Calu3 (cell line): ENCODE measurements at places on chromosomes 7 and 10. TPM values are rescaled to one million over a fixed set of nuclear protein-coding genes. Genes with fewer than 3 reads are reported as not detected.
A peak's percentile ranks its signal among the peaks of the same experiment; 100 is the strongest.

Gene PLXNA4
- total RNA-seq: 0.24 TPM in 1 of 2 replicates, not detected in the other

DNA sequence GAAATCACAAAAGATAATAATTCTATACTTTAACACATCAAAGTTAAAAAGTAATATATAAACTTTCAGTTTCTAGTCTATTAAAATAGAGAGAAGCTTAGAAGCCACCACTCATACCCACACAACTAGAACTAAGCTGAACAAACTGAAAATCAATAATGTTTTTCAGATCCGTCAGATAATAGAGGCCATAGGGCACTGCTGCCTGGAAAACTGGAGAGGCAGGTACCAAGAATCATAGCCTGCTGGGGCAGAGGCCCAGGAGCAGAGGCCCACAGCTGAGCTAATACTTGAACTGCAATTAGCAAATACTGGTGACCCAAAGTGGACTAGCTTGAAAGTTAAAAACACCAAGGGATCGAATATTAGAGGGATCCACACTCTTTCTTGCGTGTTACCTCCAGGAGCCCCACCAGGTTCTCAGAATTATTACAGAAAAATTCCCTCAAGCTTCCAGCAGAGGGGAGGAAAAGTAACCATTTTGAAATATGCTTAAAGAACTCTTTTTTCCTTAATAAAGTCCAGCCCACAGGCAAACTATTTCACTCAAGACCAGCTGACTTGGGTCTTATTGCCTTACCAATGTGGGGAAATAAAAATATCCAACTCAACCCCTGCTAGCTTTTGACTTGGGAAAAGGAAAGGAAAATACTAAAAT, 774.1 kb upstream of the IGFBP3 start:
- DNase-seq: peak; percentile 86

DNA sequence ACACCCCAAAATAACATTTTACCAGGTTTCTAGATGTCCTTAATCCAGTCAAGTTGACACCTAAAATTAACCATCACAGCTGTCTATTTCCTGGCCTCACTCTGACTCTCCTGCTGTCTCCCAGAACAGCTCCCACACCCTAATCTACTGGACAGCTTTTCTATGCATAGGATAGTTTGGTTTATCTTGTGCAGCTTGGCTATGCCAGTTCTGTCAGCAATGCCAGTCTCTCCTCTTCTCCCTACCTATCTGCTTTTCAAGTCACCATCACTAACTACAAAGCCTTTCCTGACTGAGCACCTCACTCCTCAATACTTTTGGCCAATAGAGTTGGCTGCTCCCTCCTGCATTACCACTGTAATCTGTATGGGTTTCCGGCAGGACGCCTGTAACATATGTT, 5.0 kb downstream of the NCOA4 start:
- DNase-seq: no peak

- DNase-seq: no peak
Observed at GRCh38 chr10:46019569-46020343, 10.7 kb downstream of the NCOA4 start.

Gene TFR2
- total RNA-seq: 0.90 and 1.5 TPM in 2 replicates

DNA sequence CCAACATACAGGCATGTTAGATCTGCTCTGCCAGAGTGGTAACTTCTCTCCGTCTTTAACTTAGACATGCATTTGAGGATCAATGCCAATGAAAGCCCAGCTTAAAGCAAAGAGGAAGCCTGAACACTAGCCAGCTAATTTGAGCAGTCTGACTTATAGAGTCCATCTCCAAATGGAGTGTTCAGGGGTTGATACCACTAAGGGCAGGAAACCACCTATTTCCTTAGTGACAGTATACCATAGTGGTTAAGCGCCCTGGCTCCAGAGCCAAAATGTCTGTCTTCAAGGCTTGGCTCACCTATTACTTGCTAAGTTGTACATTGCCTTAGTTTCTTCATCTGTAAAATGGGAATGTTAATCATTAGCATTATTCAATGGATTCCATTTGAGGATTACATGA, 678.5 kb downstream of the KCNMA1 start:
- no peak for DNase-seq

GRCh38 chr10:20502903-20503585, 394.1 kb downstream of the NEBL start:
- no peak for DNase-seq

DNA sequence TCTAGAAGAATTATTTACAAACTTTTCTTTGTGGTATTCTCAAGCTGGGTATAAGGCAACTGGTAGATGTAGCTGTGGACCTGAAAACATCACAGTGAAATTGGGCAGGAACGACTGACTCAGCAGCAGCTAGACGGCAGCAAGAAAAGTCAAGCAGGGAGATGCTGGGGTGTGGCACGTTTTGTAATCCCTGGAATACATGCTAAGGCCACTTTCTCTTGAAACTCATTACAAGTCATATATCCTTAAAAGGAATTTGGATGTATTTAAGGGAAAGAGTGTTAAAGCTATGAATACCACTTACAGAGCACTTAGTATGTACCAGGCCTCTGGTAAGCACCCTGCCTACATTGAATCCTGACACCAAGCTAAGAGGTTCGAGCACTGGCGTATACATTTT, 17.4 kb downstream of the BEND7 start:
- DNase-seq: no peak
